ENCODE measurements at places on chromosomes 7 and 10.

DNA sequence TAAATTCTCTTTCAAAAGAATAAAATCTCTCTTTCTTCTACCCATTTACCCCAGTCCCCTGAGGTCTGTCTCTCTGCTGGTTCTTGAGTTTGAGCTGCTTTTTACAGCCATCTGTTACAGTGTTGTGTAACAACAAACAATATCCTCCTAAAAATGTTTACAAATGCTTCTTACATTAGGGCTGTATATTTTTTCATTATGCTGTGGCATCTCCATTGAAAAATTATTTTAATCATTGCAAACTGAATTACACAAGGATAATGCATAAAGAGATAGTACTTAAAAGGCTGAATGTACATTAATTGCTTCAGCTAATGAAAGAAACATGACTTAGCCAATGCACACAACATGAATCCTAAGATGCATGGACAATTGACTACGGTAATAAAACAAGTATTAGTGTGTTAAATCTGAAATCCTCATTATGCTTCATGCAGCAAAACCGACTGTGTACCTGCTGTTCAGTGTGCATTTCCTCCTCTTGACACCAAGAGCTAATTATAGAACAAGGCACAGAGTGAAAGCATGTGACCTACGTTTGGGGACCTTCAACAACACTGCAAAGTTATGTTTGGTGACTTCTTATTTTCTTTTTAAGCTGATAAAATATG lies 181.7 kb upstream of the RHOBTB1 start:
- DNase-seq = no peak

- no peak for DNase-seq
Observed at GRCh38 chr7:67631476-67631875, 634.8 kb downstream of the TYW1 start.

DNA sequence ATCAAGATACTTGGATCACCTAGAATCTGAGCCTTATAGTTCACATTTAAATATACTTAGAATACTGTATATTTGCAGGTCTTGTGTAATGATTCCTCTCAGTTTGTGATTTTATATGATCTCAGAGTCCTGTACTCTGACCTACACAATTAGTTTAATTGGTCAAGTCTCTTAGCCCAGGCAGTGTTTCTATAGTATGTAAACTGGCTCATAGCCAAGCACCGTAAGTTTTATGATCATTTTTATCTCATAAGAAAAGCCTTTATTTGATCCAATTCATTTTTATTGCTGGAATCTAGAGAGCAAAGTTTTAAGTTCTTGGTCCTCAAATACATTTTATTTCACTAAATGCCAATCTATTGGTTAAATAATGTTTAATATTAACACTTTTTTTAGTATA lies 242.2 kb downstream of the MALRD1 start:
- no peak for DNase-seq

DNA sequence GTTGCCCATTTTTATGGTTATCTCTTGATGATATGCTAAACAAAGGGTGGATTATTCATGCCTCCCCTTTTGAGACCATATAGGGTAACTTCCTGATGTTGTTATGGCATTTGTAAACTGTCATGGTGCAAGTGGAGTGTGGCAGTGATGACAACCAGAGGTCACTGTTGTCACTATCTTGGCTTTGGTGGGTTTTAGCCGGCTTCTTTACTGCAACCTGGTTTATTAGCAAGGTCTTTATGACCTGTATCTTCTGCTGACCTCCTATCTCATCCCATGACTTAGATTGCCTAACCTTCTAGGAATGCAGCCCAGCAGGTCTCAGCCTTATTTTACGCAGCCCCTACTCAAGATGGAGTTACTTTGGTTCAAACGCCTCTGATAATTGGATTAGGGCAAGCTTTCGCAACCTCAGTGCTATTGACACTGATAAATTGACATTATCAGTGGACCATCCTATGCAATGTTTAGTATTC lies 36.9 kb downstream of the BAG3 start:
- no peak for DNase-seq

GRCh38 chr7:78406531-78406930 lies 608.0 kb downstream of the PHTF2 start:
- DNase-seq = no peak

DNA sequence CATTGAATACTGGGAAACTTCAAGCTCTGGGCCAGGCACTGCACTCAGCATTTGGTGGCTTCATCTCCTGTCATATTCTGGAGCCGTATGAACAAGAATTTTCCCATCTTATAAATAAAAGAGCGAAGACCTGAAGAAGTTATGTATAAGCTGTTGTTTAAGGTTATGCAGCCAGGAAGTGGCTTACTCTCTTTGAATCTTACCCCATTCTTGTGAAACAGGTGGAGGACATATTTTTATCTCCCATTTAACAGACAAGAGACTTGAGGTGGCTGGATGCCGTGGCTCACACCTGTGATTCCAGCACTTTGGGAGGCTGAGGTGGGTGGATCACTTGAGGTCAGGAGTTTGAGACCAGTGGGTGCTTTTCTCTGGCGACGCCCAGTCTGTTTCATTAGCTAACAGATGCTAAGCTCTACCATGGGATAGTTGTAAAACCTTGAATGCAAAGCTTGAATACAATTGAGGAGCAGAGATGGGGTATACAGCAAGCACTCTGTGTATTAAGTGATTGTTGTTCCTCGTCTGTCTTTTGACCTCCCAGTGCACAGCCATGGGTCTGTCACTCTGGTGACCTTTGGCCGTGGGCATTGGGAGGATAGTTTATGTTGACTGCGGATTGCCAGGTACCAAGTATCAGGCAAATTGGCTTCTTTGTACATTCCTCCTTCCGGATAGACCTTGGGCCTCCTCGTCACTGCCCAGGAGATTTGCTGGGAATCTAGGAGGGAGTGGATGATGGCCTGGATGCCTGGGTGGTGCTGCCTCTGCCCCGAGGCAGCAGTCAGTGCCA lies 85.8 kb downstream of the GRK5 start:
- DNase-seq = no peak

- DNase-seq = peak; percentile 25
Observed at GRCh38 chr10:121159670-121160069, 308.5 kb downstream of the WDR11 start.

GRCh38 chr10:44206127-44206818 lies 178.6 kb downstream of the CXCL12 start:
- no peak for DNase-seq

DNA sequence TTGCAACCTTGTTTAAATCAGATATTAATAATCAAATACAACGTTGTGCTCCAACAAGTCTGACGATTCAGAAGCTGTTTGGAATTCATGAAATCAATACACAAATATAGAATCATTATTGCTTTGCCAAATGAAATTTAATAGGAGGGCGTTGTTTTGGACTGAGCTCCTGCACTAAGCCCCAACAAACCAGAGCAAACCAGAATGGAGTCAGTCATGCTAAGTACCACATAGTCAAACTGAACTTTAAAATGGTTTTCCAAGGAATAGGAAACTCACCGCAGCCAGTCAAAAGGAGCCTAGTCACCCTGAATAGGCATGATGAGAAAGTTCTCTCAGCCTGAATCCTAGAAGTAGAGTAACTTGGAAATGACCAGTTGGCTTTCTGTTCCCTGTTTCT lies 53.7 kb downstream of the HACD1 start:
- no peak for DNase-seq

DNA sequence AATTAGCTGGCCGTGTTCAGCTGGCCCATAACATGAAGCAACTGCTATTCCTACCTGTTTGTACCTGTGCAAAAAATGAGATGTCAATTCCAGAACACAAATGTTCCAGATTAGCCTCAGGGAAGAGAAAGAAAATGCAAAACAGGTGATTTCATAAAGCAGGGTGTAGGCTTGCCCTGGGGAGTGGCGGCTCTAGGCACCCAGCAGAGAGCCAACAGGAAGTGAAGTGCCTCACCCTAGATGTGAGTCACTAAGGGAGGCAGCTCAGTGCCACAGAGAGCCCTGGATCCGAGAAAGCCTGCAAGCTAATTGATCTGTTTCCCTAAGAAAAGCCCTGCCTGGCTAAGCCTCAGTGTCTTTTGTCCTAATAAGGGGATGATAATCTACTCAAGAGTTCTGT lies 240.0 kb downstream of the ARHGAP21 start:
- DNase-seq = no peak

DNA sequence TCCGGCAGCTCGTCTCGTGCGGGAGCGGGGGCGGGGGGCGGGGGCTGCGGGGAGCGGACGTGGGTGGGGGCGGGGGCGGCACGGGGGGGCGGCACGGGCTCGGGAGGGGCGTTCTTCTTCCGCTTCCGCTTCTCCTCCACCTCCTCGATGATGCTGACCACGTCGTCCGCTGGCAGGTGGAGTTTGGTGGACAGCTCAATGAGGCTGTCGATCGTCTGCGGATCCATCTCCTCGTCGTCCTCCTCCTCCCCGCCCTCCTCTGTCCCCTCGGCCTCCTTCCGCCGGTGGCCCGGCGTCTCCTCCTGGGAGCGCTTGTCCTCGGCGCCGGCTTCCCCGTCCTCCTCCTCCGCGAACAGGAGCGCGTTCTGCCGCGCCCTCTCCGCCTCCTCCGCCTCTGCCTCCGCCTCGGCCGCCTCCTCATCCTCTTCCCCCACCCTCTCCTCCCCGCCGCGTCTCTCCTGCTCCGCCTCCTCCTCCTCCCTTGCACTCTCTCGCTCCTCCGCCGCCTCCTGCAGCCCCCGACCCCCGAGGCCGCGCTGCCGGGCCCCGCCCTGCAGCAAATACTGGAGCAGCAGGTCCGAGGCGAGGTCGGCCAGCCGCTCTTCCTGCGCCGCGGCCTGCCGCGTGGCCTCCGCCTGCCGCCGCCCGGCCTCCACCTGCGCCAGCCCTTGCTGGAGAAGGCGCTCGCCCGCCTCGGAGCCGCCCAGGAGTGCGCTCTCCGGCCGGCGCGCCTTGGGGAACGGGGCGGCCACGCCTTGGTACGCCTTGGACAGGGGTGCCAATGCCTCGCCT lies 1.9 kb downstream of the VGF start:
- DNase-seq = no peak

- DNase-seq = no peak
Observed at GRCh38 chr10:55410415-55410885, 609.4 kb upstream of the PCDH15 start.

GRCh38 chr10:124909563-124909962 lies 32.4 kb upstream of the ZRANB1 start:
- no peak for DNase-seq

GRCh38 chr10:46515366-46515765 lies 41.1 kb downstream of the GPRIN2 start:
- DNase-seq = no peak

- DNase-seq = no peak
Observed at GRCh38 chr10:34252111-34252510, 563.0 kb downstream of the PARD3 start.

DNA sequence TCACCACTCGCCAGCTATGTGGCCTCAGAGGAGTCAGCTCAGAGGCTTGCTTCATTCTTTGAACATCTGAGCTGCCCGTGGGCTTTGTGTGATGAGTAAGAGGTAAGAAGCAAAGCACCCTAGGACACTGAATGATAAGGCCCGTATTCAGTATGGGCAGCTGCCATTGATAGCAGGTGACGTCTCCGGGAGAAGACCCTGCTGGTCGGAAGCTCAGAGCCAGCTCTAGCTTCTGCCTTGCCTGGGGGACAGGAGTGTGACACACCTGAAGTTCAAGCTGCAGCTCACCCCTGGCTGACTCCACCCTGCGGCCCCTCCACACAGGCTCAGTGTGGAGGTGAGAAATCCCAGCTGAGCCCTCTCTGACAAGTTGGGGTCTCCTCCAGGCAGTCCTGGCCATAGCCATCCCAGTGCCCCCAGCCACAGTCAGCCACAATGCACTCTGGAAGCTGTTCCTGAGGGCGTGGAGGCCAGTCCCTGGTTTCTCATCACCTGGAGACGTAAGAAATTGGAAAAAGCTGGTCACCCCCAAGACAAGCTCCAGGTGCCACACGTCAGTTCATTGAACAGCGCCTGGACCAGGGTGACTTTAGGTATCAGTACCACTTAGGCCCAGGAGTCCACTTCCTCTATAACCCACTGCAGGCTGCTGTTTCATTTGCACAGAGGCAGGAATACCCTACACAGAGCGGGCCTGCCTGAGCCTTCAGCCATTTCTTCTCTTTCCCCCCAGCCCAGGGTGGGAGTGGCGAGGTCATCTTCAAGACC lies 164.9 kb upstream of the RHEB start:
- no peak for DNase-seq

GRCh38 chr10:121567569-121567968 lies 30.7 kb downstream of the FGFR2 start:
- no peak for DNase-seq

DNA sequence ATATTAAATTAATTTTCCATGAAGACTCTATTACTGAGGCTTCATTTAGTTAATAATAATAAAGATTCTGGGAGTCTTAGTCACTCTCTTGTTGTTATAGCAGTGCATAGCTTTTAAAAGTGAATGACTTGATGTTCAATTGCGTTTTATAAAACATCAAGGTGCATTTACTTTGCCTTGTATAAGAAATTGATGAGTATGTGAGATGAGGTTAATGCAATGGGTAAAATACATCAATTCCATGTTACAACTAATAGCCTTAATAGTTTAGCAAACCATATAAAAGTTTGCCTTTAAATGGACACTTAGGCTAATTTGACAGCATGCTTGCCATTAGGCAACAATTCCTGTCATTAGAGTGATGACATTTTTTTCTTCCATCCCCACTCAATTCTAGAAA lies 173.6 kb upstream of the TEX47 start:
- no peak for DNase-seq

GRCh38 chr7:101422356-101423195 lies 59.9 kb downstream of the COL26A1 start:
- no peak for DNase-seq

GRCh38 chr7:143214789-143215679 lies 6.8 kb upstream of the TAS2R40 start:
- peak; percentile 14 for DNase-seq

DNA sequence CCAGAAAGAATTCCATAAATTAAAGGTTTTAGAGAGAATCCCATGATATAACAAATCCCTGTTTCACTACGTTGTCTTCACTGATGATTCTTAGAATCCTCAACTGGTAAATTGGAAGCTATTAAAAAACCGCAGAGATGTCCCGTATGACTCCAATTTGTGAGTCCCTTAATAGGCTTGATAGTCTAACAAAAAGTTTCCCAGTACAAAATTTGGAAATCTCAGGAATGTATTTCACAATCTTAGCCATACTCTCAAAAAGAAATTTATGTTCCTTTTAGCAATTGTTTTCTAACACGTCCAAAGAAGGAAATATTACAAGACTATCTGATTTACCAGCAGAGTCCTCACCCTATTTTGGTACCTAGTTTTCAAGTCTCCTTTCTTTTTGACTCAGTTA lies 2.5 kb downstream of the TES start:
- no peak for DNase-seq

DNA sequence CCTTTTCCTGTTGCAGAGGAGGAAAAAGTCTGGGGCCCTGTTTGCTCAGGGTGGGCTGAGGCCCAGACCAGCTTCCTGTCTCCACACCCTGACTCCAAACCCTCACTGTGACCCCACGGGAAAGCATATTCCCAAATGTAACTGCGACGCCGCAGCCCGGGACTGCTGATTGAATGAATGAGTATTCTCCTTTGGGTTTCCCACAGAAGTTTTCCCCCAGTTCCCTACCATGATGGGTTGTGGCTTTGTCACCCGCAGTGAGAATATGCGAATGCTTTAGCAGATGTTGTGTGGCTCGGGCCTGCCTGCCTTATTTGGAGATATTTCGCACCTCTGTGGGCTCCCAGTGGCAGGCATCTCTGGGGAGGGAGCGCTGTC lies 50.6 kb downstream of the MGMT start:
- DNase-seq = no peak

- DNase-seq = no peak
Observed at GRCh38 chr10:103276251-103276895, 565 bp upstream of the INA start.

GRCh38 chr7:1361756-1362125 lies 97.5 kb downstream of the MICALL2 start:
- DNase-seq = no peak
